ENCODE measurements at places on chromosomes 3 and 15.

GRCh38 chr3:151979906-151980305 is 106.5 kb downstream of the SUCNR1 start:
- no peak for DNase-seq

GRCh38 chr3:96700322-96701315 is 113.8 kb upstream of the EPHA6 start:
- no peak for DNase-seq

DNA sequence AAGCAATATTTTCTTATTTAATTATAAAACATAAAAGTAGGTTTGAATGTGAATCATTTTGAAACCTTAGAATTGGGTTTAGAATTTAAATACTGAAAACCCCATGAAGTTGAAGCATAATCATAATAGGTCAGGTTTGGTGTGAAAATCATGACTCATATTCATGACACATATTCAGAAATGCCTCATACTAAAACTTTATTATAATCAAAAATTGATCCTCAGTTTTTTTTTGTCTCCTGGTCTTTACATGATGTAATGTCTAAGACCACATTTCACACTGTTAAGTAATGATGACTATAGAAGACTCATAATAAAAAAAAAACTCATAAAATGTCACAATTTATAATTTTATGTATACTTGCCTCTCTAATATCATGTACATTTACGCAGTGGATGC is 190.4 kb downstream of the FOXP1 start:
- no peak for DNase-seq

GRCh38 chr3:104746056-104746455 is 620.7 kb upstream of the ALCAM start:
- DNase-seq: no peak

GRCh38 chr3:44995142-44995770 is 19.2 kb downstream of the EXOSC7 start:
- no peak for DNase-seq

- peak; percentile 35 for DNase-seq
Observed at GRCh38 chr3:153166206-153166605, 4.2 kb downstream of the RAP2B start.

GRCh38 chr3:10397879-10398278 is 77.0 kb upstream of the SEC13 start:
- DNase-seq: no peak

DNA sequence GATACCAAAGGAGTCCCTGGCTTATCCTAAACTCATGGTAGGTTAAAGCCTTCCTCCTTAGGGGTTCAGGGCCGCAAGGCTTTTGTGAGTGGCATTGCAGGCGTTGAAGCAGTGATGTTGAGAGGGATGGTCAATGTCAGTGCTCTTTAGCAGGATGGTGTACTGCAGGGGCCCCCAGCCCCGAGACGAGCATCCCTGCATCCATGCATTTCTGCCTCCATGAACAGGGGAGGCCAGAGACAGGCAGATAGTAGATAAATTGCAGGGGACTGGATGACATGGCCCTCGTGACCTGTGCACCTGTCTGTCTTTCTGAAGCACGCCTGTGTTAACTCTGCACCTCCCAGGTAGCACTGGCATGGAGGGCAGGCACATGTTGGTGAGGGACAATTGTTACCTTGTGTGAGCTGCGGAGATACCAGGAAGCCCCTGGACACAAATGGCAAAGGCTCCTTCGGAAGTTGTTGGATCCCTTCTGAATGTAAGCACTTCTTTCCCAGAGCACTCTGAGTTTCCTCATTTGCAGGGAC is 133.5 kb downstream of the SNRPN start:
- DNase-seq: no peak

- no peak for DNase-seq
Observed at GRCh38 chr15:83132861-83133523, 25.5 kb downstream of the TM6SF1 start.

- no peak for DNase-seq
Observed at GRCh38 chr15:35540885-35541284, 5.1 kb downstream of the DPH6 start.

DNA sequence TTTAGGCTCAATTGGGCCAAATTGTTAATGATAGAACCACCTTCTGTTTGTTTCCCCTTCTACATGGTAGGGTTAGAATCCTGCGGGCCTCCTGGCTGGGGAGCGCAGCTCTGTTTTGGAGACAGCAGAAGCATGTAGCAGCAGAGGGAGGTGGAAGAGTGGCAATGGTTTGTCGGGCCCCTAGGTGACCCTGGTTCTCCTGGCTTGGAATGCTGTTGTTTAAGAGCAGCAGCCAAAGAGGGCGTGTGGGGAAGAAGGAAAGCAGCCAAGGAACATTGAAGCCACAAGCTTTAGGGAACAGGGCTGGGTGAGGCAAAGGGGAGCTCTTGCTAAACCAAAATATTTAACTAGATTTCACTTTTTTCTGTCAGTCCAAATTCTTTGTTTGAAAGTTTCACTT is 213.7 kb upstream of the NR2E3 start:
- no peak for DNase-seq

DNA sequence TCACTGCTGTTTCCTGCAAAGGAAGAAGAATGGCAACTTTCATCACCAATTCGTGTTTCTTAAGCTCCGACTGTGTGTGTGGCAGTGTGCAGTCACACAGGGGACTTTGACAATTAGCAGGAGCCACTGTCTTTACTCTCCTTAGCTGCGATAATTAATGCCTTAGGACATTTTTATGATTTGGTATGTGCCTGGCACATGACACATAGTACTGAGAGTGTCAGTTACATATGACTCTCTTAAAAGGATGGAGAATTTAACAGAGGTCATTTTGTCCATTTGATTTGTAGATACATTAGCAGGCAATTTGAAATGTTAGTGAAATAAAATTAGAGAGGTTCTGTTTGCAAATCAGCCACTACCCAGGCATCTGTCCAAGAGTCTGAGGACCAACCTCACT is 128.9 kb upstream of the VEPH1 start:
- DNase-seq: no peak

DNA sequence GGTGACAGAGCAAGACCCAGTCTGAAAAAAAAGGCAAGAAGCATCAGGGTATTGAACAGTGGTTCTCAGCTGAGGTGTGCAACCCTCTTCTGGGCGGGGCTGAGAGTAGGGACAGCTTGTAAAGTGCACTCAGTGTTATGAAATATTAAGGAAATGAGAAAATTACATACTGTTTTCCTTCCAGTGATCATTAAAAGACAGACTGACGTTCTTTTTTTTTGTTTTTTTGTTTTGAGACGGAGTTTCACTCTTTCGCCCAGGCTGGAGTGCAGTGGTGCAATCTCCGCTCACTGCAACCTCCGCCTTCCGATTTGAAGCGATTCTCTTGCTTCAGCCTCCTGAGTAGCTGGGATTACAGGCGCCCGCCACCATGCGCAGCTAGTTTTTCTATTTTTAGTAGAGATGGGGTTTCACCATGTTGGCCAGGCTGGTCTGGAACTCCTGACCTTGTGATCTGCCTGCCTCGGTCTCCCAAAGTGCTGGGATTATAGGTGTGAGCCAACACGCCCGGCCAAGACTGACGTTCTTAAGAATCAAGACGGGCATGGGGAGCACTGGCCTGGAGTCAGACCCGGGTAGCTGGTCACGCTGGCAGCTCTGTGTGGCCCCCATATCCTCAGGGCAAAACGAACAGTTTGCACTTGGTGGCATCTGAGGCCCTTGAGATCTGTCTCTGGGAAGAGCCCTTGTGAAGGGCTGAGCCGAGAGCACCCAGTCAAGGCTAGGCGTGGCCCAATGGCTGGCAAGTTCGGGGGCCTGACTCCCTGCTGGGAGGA is 11.4 kb downstream of the MAN2A2 start:
- DNase-seq: no peak

GRCh38 chr3:79052054-79052681 is 715.6 kb downstream of the ROBO1 start:
- no peak for DNase-seq

GRCh38 chr15:39273717-39274411 is 307.0 kb upstream of the THBS1 start:
- DNase-seq: no peak

DNA sequence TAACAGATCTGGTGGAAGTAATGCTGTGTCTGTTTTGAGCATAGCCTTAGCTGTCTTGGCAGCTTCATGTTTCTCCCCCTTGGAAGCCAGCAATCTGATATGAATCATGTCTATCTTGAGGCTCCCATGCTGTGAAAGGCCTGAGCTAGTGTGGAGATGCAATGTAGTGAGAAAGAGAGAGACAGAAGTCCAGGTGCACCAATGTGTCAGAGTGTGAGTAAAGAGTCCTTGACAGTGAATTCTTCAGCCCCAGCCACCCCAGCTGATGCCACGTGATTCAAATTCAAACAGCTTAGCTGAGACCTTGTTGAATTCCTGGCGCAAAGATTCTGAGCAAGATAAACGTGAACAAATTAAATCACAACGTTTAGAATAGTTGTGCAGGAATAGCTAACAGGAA is 704.2 kb downstream of the EDEM1 start:
- no peak for DNase-seq

DNA sequence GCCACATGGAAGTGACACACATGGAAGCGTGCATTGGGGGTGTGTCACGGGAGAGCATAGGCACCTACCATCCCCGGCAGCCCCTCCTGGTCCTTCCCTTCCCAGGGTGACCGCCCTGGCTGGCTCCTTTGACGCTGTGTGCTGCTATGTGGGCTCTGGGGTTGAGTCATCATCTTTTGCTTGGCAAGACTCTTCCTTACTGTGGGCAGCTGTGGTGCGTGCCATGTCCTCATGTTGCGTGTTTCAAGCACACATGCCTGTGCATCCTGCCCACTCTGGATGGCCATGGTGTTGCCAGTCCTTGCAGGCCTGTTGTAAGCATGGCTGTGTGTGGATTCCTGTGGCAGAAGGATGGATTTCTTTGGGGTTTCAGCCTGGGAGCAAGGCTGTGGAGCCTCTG is 14.0 kb downstream of the PLXNA1 start:
- DNase-seq: no peak

DNA sequence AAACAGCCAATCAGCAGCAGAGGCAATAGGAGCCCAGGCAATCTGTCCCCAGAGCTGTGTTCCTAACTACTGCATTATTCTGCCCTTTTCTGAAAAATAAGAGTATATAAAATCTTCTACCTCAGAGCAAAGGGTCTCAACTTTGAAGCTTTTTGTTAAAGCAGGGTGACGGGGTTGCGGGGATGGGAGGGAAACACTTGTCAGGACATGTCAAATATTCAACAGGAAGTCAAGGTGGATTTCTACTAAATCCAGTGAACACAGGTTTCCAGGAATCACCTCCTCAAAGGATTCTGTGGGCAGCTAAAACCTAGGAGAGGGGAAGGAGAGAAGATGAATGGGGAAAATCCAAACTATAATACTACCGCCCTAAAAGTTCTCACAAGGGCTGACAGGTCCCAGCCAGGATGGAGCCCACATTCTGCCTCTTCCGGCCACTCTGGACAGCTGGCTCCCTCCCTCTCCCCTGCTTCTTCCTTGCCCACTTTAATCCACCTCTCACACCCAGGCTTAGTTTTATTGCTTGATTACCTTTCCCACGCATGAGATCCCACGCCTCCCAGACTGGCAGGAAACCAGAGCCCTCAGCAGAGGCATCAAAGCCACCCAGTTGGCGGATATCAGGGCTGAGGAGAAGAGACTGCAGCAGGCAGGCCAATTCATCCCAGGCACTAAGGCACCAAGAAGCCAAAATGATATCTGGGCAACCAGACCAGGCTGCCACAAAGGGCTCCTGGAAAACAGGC is 77.2 kb downstream of the OSBPL10 start:
- DNase-seq: peak; percentile 26

DNA sequence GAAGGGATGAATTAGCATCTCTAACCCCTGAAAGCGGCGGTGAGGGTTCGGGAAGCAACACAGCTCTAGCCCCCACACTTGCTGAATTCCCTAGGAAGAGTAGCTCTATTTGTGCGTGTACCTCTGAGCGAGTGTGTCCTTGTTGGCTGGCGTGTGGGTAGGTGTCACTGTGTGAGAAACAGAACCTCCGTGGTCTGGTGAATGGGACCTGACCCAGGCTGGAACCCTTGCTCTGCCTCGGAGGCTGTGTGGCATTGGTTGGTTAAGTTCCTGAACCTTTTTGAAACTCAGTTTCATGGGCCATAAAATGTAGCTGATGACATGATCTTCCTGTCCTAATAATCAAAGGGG is 414 bp upstream of the TMEM115 start:
- DNase-seq: no peak

- no peak for DNase-seq
Observed at GRCh38 chr15:41031232-41032078, 78.2 kb downstream of the CHAC1 start.

DNA sequence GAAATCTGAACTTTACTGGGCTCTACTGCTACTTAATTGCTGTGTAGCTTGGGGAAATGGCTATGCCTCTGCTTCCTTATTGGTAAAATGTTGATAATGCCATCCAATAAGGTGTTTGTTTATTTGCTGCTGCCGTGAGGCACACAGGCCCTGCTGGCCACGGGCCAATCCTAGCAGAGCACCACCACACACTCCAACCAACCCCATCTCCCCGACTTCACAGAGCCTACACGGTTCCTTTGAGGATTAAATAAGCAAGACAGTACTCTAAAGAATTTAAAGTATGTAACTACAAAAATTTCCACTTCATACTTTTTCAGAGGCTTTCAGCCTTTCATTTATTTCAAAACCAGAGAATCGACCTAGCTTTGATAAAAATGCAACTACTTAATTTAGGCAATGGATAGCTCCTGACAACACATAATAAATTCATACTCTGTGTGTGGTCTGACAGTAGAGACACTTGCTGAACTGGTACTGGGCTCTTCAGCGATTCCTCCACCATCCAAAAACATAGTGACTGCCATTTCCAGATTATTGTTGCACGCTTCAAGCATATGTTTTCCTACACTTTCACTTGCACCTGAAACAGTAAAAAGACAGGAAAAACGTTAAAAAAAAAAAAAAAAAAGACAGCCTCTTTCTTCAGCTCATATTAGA is 25.3 kb downstream of the UBXN7 start:
- DNase-seq: no peak

GRCh38 chr15:67670647-67671305 is 128.3 kb downstream of the MAP2K5 start:
- DNase-seq: no peak

- DNase-seq: no peak
Observed at GRCh38 chr15:26939398-26939797, 31.6 kb upstream of the GABRG3 start.

DNA sequence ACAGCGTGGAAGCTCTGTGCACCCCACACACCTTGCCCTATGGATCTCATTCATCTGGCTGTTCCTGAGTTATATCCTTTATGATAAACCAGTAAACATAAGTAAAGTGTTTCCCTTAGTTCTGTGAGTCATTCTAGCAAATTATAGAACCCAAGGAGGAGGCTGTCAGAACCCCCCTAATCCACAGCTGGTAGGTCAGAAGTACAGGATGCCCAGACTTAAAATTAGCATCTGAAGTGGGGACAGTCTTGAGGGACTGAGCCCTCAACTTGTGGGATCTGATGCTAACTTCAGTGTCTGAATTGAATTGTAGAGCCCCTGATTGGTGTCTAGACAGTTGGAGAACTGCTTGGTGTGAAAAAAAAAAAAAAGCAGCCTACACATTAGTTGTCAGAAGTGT is 75.1 kb downstream of the B3GNT5 start:
- no peak for DNase-seq

DNA sequence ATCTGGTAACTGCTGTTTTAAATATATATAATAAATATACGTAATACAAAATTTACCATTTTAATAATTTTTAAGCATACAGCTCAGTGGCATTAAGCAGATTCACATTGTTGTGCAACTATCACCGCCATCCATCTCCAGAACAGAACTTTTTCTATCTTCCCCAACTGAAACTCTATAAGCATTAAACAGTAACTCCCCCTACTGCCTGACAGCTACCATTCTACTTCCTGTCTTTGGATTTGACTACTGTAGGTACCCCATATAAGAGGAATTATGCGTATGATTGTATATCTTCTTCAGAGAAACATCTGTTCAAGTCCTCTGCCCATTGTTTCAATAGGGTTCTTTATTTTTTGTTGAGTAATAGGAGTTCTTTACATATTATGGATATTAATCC is 36.8 kb downstream of the EID1 start:
- no peak for DNase-seq
